ENCODE measurements at places on chromosomes 4 and X.
A peak's percentile ranks its signal among the peaks of the same experiment; 100 is the strongest.

- peak; percentile 60 for DNase-seq
Observed at GRCh38 chr4:47913330-47913729, 1.1 kb downstream of the NFXL1 start.

DNA sequence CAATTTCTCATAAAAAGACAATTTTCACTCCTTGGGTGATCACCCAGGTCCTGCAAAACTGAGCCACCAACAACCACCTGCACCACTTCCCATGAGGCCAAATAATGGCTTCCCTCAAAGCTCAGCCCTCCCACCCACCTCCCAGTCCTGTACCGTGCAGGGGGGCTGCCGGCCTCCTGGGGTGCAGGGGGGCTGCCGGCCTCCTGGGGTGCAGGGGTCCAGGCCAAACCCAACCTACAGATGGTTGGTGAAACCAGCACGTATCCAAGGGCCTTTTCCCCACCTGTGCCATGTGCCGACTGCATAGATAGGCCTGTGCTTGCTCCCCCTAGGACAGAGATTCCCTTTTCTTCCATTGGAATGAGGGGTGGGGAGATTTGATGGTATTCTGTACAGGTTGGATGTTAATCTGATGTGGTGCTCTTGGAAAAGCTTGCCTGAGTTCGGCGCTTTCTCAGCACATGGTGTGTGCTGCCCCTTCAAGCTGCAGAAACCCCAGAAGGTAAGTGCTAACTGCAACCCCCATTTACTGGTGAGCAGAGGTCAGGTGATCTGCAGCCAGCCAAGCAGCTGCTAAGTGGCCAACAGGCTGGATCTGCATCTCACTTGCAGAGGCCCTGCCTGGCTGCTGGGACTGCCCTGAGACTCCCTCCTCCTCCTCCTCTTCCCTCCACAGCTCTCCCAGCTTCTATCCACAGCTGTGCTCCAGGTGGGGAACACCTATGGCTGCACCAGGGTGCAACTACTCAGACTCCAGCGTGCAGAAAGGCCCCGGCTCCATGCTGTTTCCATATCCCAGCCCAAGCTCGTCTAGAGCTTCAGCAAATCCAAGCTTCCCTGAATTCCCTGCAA is 38.8 kb downstream of the FRG1 start:
- no peak for DNase-seq

GRCh38 chr4:4585012-4585670 is 43.3 kb upstream of the STX18 start:
- DNase-seq = no peak

DNA sequence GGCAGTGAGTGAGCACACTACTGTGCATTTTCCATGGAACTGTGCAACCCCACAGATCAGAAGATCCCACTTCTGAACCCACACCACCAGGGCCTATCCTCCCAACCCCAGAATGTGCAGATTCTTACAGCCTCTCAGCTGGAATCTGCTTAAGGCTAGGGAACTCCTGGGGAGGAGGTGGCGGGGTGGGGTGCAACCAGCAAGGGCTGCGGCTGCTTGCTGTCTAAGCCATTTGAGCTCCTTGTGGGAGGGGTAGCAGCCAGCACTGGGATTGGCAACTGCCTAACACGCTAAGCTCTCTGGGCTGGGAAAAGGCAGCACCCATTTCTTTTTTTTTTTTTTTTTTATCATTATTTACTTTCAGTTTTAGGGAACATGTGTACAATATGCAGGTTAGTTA is 353.3 kb downstream of the RAB28 start:
- no peak for DNase-seq

- DNase-seq = peak; percentile 94
Observed at GRCh38 chr4:4289941-4290850, at the start of the genes LYAR and ZBTB49. LYAR (minus strand) TSS chr4:4290154; CDS start chr4:4283742, 6,412 bp downstream. ZBTB49 (plus strand) TSS chr4:4290251; CDS start chr4:4299946, 9,695 bp downstream.

- peak; percentile 66 for DNase-seq
Observed at GRCh38 chr4:41957634-41958033, 22.4 kb downstream of the TMEM33 start.

GRCh38 chrX:66046612-66047235 is 6.8 kb upstream of the VSIG4 start:
- peak; percentile 85 for DNase-seq

Measured in OCI-M1 (cell line).